ENCODE measurements at places on chromosomes 1 and 21.

- DNase-seq: no peak
Measured at GRCh38 chr1:55640708-55641473, 425.7 kb upstream of the USP24 start.

DNA sequence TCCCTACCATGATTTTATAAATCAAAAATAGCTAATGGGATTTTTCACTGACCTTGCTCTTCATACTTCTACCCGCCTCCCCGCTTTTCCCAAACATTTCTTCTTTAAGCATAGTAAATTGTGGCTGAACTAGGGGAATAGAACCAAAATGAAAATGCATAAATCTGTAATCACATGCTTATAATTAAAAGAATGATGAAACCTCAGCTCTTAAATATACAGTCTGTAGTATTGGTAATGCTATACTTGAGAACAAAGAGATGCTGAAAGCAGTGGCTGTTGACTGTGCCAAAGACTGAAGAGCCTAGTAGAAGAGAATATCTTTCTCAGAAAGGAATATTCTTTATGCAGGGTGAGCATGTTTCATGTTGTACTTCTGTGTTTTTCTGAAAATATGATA is 249.1 kb downstream of the GREM2 start:
- no peak for DNase-seq

GRCh38 chr1:200231787-200232231 is 178.0 kb downstream of the ZNF281 start:
- DNase-seq: no peak

DNA sequence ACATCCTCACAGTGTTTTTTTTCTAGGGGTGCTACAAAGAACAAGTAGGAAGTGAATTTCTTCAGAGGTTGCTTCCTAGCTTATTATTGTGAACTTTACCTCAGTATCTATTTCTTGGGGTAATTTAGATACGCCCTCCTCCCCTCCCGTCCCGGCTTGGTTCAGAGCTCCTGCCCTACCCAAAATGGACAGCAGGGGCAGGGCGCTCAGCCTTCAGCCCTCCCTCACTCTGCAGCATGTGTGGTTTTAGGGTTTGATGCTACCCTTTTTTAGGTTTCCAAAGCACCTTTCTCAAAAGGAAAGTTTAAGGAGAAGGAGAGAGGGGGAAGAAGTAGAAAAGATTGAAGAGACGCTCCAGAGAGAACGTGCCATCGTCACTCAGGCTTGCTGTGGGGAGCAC is 16.9 kb upstream of the POGK start:
- no peak for DNase-seq

DNA sequence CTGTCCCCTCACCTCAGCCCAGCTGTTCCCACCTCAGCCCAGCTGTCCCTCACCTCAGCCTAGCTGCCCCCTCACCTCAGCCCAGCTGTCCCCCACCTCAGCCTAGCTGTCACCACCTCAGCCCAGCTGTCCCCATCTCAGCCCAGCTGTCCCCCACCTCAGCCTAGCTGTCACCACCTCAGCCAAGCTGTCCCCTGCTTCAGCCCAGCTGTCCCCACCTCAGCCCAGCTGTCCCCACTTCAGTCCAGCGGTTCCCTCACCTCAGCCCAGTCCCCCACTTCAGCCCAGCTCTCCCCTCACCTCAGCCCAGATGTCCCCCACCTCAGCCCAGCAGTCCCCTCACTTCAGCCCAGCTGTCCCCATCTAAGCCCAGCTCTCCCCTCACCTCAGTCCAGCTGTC is 88.4 kb upstream of the CSF3R start:
- no peak for DNase-seq

DNA sequence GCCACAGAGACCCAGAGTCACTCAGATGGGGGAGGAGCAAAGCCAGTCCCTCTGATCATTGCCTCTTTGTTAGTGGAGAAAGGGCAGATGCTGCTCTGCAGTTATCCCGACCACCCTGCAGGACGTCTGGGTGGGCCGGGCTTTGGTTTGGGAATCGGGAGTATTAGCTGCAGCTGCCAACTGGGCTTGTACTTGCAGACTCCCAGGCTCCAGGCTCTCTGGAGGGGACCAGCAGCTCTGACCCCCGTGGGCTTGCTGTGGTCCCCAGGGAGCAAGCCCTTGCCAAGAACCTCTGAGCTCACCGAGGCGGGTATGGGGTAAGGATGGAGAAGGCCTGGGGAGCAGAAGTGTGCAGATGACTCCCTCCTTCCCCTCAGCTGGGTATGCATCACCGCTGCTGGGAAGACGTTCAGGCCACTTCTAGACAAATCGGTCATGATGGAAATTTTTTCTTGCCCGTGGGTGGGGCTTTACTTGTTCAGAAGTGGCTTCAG is 21.6 kb downstream of the MAPKAPK2 start:
- no peak for DNase-seq

- peak; percentile 74 for DNase-seq
Measured at GRCh38 chr1:201019321-201019977, 4.1 kb downstream of the KIF21B start.
